ENCODE measurements at places on chromosomes 4 and X.

- DNase-seq, result no peak
These were observed 10.0 kb downstream of the MSL3 start for GRCh38 chrX:11768039-11768438.

DNA sequence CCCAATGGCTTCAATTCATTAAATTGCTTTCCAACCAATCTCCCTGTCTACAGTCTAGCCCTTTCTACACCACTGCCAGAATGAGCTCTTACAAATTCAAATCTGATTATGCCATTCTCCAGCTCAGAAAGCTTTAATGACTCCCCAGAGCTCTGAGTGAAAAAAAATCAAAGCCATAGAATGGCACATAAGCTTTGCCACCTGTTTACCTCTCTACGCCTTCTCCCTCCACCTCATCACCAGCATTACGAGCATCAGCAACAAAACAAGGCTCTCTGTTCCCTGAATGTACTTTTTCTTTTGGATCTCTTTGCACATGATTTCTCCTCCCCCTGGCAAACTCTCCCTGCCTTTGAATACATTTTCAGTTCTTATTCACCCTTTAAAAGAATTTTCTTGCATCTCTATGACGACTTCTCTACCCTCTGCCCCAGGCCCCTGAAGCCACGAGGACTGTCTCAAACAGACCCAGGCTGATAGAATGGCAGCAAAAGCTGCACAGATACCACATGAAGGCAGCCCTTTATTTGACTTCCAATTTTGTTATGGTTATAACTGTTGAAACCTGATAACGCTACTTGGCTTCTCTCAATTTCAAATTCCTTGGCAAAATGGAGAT lies 516.0 kb downstream of the PCDH7 start:
- DNase-seq, result no peak

GRCh38 chr4:88791274-88791673 lies 93.6 kb upstream of the NAP1L5 start:
- no peak for DNase-seq

DNA sequence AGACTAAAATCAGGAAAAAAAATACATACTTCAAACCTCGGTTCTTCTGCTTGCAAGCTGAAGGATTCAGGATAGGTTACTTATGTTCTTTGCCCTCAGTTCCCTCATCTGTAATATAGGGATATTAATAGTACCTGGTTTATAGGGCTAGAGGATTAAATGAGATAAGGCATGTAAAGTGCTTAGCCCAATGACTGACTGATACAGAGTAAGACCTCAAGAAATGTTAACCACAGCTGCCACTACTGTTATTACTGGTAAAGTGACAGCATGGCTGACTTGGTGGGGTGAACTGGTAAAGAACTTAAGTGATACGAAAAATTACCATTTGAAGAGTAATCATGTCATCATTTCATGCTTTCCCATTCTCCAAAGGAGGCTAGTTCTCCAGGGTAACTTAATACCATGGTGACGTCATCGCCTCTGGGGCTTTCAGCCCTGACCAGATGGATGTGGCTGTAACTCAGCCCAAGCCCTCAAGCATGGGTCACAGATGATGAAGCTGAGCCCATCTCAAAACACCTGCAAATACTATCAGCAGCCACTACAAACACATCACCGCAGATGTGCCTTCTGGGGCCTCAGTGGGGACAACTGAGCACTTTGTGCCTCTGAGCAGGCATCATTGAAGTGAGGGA lies 44.5 kb upstream of the SCML1 start:
- DNase-seq, result no peak

DNA sequence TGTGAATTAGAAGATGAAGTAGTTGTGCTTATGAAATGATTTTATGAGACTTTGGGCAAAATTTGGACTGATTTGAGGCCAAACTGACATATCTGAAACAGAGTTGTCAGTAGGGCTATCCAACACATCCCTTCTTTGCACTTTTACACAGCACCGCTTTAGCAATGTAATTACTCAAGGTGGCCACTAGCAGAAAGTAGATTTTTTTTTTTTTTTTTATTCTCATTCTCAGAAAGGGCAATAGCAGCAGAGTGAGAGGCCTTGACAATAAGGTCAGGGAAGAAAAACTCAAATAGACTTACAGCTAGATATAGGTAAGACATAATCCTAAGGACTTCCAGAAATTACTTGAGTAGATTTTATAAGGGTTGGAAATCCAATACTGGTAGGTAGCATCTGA lies 414.3 kb downstream of the NAP1L3 start:
- DNase-seq, result no peak

DNA sequence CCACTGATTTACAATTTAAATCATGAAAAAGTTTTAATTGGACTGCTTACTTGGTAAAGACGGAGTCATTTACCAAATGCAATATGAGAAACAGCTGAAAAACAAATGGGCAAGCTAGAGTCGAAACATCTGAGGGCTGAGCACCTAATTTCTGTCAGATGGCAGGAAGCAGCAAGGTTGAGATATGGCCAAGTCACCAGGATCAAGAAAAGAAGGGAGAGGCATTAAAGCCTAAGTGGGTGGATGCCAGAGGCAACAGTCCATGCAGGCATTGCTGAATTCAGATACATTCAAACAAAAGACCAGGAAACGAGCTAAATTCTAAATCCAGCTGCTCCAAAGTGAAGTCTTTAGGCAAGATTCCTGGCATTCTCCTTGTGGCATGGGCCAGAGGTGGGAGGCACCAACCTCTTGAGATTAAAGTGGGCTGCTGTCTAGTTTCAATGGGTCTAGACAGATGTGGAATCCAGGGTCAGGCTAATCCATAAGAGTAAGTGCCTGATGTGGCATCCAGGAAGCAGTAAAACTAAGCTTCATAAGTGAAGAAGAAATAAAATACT lies 8.0 kb upstream of the ARSJ start:
- DNase-seq, result no peak

GRCh38 chr4:25088093-25088952 lies 57.6 kb upstream of the LGI2 start:
- no peak for DNase-seq

DNA sequence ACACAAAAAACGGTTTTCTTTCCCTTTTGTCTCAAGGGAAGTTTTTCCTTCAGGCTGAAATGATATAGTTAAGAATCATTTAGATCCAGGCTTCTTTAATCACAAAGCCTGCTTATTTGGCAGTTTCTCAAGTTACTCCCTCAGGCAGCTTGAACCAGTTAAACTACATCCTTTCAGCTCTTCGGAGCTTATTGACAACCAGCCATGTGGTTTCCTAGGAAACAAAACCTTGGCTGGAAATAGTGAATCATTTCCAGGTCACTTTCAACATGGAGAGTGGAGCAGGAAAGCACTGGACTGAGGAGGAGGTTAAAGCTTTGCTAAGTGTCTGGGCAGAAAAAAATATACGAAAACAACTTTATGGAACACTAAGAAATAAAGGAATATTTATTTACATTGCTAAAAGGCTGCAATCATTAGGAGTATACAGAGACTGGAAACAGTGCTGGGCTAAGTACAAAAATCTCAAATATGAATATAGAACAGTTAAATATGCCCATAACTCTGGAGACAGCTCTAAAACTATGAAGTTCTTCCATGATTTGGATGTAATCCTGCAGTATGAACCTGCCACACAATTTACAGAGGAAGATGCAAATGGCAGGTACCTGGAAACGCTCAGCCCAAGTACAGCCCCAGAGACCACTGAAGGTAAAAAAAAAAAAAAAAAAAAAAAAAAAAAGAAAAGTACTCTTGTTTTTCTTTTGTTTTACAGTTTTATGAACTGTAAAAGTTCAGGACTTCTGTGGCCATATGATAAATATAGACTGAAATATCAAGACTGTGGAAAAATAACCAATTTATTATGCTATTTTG lies 23.2 kb upstream of the AASDH start:
- peak; percentile 51 for DNase-seq

DNA sequence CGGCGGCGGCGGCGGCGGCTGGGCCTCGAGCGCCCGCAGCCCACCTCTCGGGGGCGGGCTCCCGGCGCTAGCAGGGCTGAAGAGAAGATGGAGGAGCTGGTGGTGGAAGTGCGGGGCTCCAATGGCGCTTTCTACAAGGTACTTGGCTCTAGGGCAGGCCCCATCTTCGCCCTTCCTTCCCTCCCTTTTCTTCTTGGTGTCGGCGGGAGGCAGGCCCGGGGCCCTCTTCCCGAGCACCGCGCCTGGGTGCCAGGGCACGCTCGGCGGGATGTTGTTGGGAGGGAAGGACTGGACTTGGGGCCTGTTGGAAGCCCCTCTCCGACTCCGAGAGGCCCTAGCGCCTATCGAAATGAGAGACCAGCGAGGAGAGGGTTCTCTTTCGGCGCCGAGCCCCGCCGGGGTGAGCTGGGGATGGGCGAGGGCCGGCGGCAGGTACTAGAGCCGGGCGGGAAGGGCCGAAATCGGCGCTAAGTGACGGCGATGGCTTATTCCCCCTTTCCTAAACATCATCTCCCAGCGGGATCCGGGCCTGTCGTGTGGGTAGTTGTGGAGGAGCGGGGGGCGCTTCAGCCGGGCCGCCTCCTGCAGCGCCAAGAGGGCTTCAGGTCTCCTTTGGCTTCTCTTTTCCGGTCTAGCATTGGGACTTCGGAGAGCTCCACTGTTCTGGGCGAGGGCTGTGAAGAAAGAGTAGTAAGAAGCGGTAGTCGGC lies 528 bp downstream of the FMR1 start:
- DNase-seq, result peak; percentile 30

- no peak for DNase-seq
These were observed 80.9 kb downstream of the FAM114A1 start for GRCh38 chr4:38948551-38948950.

GRCh38 chrX:115345615-115346014 lies 56.1 kb downstream of the LUZP4 start:
- no peak for DNase-seq

GRCh38 chr4:48297256-48297846 lies 27.7 kb upstream of the TEC start:
- DNase-seq, result no peak

DNA sequence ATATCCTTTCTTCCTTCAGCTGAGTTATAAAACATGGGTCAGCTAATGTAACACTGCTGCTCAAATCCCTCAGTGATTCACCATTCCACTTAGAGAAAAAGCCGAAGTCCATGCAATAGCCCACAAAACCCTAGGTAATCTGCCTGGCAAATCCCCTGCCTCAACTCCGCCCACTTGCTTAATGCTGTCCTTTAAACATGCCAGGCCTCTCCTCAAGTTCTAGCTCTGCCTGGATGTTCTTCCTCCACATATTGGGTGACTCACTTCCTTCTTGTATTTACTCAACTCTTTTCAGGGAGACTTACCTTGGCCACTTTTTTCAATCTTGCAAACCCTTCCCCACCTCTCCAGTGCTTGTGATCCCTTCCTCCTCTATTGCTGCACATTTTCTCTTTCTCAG lies 89.8 kb downstream of the EMCN start:
- no peak for DNase-seq

GRCh38 chrX:52923781-52924241 lies 26.7 kb downstream of the FAM156B start:
- no peak for DNase-seq

DNA sequence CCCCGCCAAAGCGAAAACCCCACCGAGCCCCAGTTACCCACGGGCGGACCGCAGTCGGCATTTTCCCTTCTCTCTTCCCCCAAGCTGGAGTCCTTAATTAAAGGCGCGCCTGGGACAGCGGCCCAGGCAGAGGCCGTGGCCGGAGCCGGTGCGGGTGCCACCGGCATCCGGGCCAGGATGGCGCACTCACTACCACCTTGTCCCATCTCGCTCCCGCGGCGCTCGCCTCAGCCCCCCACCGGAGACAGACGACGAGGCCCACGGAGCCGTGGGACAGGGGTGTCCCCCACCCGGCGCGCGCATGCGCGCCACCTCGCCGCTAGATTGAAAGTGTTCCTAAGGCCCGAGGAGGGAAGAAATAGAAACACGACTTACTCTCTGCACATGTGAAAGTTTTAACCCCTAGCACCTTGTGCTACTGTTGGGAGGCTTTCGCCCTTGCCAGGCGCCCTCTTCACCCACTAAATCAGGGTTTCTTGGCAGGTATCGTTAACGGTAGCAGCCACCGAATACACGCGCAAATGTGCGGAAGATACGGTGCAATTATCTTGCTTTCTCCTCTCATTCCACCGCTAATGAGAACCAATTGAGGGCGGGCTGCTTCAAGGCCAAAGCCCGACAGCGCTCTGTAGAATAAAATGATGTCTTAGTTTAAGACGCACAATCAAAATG lies 64.3 kb upstream of the CCDC160 start:
- no peak for DNase-seq

DNA sequence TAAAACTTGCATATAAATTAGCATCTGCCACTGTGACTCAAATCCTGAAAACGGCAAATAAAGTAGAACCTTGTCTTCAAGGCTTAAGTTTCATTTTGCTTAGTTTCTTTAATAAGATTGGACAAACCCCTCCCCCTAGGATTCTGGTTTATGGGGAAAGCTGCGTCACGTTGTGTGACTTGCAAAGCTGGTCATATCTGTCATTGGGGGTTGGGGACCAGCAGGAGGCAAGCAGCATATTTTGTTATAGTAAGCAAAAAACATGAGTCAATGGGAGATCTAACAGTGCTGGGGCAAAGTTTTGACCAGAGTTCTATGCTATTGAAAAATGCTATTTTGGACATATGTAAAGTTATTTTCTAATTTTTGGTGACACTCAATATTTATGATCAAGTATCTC lies 407.3 kb downstream of the PCDH18 start:
- no peak for DNase-seq

- DNase-seq, result no peak
These were observed 6.7 kb downstream of the TEC start for GRCh38 chr4:48262926-48263325.

DNA sequence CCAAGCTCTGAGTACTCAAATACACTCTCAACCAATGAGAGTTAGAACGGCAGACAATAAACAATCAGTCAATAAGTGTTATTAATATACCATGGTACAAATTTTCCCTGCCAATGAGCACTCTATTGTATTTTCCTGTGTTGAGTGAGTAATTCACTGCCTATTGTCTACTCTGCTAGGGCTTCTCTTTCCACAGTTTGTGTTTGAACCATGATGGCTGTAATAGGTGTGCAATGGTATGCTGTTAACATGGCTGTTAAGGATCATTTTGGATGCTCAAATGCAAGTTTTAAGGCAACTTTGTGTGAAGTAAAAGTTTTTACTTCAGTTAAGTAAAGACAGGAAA lies 41.2 kb downstream of the RPS6KA3 start:
- no peak for DNase-seq

- no peak for DNase-seq
These were observed 5.9 kb upstream of the ARSD start for GRCh38 chrX:2934715-2935710.

GRCh38 chr4:105149771-105150170 lies 3.1 kb downstream of the TET2 start:
- peak; percentile 18 for DNase-seq

- DNase-seq, result no peak
These were observed 198.7 kb upstream of the ADAMTS3 start for GRCh38 chr4:72767618-72768302.

- DNase-seq, result no peak
These were observed 48.5 kb upstream of the CYSLTR1 start for GRCh38 chrX:78375894-78376293.

GRCh38 chr4:4831825-4832224 lies 27.6 kb upstream of the MSX1 start:
- no peak for DNase-seq

GRCh38 chr4:127006446-127006877 lies 626.3 kb upstream of the INTU start:
- no peak for DNase-seq
